ENCODE measurements at places on chromosomes 6 and 20.

DNA sequence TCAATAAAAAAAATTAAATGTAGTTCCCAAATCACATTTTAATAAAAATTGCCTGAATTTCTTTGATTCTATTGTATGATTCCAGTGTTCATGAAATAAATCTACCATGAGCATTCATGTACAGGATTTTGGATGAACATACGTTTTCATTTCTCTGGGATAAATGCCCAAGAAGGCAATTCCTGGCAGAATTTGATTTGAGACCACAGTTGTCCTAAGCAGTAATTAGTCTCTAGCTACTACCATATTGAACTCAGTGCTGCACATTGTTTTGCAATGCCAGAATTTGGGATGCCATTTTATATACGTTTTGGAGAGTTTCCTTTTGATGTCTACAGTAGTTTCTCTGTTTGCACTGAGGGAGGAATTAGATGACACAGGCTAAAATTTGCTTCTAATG, 265.3 kb upstream of the HS3ST5 start:
- DNase-seq = no peak

- no peak for DNase-seq
Observed at GRCh38 chr6:144578385-144579350, 293.5 kb downstream of the UTRN start.

- no peak for DNase-seq
Observed at GRCh38 chr20:44641325-44641724, 10.2 kb downstream of the ADA start.

DNA sequence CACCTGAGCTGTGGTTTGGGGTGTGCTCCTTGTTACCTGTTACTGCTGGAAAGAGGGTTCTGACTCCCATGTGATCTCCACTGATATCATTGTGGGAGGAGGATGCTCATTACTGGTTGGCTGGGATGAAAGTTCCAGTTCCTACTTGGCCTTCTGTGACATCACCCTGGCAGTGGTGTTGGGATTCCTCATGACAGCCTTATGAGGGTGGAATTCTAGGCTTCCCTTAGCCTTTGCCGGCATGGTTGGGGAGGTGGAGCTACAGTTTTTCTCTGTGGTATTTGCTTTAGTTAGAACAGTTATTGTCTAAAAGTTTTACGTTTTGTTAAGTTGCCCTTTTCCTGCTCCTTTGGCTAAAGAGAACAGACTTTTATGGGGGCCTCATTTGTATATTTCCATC, 112.1 kb downstream of the AFG1L start:
- DNase-seq = no peak
